ENCODE measurements at places on chromosomes 6 and 20. TPM values are rescaled to one million over a fixed set of nuclear protein-coding genes. Genes with fewer than 3 reads are reported as not detected.

The DDR1 gene
- 32.4 TPM for total RNA-seq

The BPIFB4 gene
- total RNA-seq: not detected

The NRSN1 gene
- total RNA-seq: not detected

The KIFC1 gene
- 20.0 TPM for total RNA-seq

The LY6G6C gene
- total RNA-seq: not detected

- DNase-seq: peak; percentile 62
Observed at GRCh38 chr6:31734821-31735406, 1.4 kb downstream of the CLIC1 start.

DNA sequence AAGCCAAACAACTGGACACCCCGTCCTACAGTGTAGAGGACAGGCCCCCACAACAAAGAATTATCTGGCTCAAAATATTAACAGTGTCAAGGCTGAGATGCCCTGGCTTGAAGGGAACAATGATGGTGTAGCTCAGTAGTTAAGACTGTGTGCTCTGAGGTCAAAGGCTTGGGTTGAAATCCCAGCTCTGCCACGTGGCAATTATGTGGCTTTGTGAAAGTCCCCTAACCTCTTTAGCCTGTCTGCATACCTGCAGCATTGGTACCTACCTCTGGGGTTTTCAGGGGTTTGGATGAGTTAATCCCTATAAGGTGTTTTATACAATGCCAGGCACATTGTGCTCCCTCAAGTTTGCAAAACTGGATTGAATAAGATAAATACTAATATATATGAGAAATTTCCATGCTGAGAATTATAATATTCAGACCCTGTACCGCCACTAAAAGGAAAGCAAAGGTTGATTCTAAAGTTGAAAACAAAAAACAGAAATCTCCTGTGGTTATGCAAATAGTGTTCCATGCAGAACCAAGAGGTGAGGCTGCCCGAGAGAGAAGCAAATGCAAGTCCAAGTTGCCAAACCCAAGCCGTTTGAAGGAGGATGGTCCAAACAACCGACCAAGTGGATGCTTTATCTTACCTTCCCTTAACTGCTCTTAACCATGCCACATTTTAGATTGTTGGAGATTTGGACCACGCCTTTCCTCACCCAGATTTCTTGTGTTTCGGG, 199.8 kb downstream of the NFATC2 start:
- DNase-seq: no peak

DNA sequence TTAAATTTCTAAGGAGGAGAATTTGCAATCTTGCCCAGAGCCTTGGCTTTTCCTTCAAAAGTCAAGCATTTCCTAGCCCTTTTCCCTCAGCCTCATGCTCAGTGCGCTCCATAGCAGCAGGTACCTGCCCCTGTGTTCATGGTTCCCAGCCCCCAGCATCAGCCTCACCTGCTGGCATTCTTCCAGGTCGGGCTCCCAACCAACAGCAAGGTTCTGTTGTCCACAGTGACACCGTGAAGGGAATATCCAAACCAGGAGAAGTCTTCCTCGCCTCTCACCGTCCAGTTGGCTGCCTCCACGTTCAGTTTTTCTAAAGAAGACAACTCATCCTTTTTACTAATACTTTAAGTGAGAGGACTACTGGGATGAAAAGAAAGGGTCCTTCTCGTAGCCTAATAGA, 42.7 kb downstream of the GPLD1 start:
- DNase-seq: no peak

- DNase-seq: peak; percentile 49
Observed at GRCh38 chr6:155341130-155341828, 27.0 kb upstream of the TFB1M start.

DNA sequence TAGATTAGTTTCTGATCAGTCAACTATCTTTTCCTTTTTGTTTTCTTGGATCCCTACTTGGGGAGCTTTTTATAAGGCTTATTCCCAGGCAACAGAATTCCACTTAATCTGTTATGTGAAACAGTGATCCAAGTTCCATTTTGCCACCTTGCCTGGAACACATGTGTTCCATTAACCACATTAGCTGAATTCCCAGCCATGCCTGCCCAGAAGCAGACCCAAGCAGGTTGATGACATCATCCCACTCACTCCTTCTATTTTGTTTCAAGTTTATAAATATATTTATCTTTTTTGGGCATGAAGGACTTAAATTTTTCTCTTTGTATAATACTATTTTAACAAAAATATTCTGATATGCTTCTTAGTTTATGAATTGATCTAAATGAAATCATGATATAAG, 587.4 kb downstream of the GRIK2 start:
- no peak for DNase-seq

DNA sequence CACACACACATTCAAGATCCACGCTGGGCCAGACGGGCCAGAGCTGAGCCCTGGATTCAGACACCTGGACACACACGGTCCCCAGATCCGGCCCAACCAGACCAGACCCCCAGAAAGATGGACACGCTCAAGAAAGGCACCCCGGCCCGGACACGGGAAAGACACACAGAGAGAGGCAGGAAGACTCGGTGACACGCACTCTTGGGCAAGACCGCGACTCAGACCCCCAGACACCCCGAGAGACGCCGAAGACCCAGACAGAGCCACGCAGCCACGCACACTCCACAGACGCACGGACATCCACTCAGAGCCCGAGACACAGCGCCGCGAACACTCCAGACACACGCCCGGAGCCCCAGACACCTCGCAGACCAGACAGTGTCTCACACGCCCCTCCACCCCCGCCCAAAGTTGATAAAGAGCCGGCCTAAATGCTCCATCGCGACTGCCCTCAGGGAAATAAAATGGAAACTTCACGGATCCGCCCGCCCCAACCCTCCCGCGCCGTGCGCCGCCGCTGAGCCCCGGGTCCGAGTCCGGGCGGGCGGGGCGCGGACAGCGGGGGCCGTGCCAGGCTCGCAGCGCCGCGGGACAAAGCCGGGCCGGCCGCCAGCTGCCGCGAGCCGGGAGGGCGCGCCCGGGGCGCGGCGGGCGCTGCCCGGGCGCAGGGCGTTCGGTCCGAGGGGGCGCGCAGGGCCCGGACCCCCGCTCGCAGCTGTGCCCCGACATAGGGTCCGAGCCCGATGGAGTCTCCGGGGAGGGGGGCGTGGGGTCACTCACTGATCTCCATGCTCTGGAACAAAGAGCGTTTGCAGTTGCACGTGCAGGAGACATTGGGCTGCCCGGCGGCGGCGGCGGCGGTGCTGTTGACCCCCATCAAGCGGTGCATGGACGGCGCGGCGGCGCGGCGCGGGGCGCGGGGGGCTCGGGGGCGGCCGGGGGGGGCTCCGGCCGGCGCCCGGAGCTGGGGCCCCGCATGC, 831 bp downstream of the PMEPA1 start:
- peak; percentile 48 for DNase-seq

GRCh38 chr6:141307309-141307998, 825.3 kb upstream of the GJE1 start:
- no peak for DNase-seq

- no peak for DNase-seq
Observed at GRCh38 chr6:134495203-134495889, 177.4 kb upstream of the SGK1 start.

DNA sequence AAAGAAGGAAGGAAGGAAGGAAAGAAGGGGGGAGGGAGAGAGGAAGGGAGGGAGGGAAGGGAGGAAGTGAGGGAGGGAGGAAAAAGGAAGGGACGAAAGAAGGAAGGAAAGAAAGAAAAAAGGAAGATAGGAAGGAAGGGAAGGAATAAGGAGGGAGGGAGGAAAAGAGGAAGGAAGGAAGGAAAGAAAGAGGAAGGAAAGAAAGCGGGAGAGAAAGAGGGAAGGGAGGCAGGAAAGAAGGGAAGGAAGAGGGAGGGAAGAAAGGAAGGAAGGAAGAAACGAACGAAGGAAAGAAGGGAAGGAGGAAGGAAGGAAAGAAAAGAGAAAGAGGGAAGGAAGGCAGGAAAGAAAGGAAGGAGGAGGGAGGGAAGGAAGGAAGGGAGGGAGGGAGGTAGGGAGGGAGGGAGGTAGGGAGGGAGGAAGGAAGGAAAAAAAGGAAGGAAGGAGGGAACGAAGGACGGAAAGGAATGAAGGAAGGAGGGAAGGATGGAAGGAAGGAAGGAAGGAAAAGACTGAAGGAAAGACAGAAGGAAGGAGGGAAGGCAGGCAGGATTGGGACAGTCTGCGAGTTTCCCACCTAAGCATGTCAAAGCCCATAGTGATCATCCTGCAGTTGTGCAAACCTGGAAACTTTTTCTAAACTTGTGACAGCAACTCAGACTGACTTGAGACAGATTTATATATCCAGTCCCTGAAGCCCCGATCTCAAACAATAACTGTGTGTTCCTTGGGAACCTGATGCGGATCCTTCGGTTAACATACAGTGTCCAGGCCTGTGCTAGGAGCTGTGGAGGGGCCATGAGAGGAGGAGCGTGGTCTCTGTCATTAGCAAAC, 59.8 kb upstream of the IYD start:
- DNase-seq: no peak

- DNase-seq: no peak
Observed at GRCh38 chr6:13131935-13132661, 196.2 kb downstream of the TBC1D7 start.

GRCh38 chr6:155223646-155224451, 40.0 kb upstream of the CLDN20 start:
- peak; percentile 83 for DNase-seq

DNA sequence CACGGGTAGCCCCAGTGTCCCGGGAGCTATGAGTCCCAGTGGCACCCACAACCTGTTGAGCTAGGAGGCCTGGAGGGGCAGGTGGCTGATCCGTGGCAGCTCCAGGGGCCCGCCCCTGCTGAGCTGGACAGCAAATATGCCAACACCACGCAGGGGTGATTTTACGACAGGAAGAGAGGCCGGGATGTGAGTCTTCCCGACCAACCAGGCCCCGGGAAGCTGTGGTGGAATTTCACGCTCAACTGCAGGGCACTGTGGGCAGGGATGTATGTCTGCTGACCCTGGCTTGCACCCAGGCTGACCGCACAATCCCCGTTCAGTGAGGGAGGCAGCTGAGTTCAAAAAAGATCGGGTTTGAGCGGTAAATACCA, 183.9 kb downstream of the ERMARD start:
- peak; percentile 25 for DNase-seq

- DNase-seq: peak; percentile 10
Observed at GRCh38 chr6:110095101-110095500, 84.4 kb downstream of the WASF1 start.

Measured in fibroblast of villous mesenchyme (primary cell).